HCT116 (cell line): ENCODE measurements at places on chromosomes 6 and 20. TPM values are rescaled to one million over a fixed set of nuclear protein-coding genes. Genes with fewer than 3 reads are reported as not detected.

- no peak for DNase-seq
These were observed 5.2 kb downstream of the ZNFX1 start for GRCh38 chr20:49272654-49273053.

GRCh38 chr6:37547564-37548061, 47.9 kb upstream of the CCDC167 start:
- no peak for DNase-seq

GRCh38 chr6:157381631-157382621, 936 bp downstream of the ZDHHC14 start:
- no peak for DNase-seq

Gene GPX6
- not detected for total RNA-seq

Gene TIAM2
- 9.4 TPM for total RNA-seq

Gene APOM
- total RNA-seq: 2.2 TPM

Gene DOK5
- total RNA-seq: not detected
